ENCODE measurements at places on chromosomes 16 and 17. TPM values are rescaled to one million over a fixed set of nuclear protein-coding genes. Genes with fewer than 3 reads are reported as not detected.

CCL3 gene
- 0.36 TPM for total RNA-seq

CDT1 gene
- 2.9 TPM for total RNA-seq

SCGB1C2 gene
- not detected for total RNA-seq

ELP5 gene
- 26.2 TPM for total RNA-seq

KRT23 gene
- 0.59 TPM for total RNA-seq

DPEP3 gene
- not detected for total RNA-seq

NEURL4 gene
- 18.8 TPM for total RNA-seq

MARCHF10 gene
- total RNA-seq, result under 0.01 TPM

CAPNS2 gene
- total RNA-seq, result 1.1 TPM

TBC1D3H gene
- total RNA-seq, result not detected

GRCh38 chr16:75695708-75696107 is 5.6 kb downstream of the DUXB start:
- no peak for DNase-seq

DNA sequence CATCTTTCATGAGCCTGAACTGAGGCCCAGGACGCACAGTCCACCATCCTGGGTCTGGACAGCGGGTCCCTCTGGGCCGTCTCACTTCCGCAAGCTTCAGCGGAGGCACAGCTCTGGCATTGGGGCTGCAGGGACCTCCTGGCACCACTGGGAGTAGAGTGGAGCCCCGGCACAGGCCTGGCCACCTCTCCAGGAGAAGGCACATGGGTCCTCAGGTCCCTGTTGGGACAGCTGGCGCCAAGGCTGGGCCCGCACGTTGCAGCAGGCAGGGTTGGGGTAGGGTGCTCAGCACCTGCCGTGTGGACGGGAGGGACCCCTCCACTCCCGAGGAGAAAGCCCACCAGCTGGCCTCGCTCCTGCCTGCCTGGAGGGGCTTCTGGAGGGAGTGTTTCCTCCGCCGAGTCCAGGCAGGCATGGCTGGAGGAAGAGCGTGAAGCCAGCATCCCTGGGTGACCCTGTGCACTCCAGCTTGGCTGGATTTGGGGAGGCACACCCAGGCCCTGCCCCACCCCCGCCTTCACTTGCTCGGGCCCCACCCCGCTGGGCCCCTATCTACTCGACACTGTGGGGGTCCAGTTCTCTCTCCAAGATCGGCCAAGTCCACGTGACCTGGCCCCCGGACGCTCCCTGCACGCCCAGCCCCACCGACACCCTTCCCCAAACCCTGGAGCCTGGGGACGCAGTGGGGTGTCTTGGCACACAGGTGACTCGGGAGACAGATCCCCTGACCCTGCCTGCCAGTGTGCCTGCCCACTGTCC is 6.6 kb upstream of the METRNL start:
- no peak for DNase-seq

DNA sequence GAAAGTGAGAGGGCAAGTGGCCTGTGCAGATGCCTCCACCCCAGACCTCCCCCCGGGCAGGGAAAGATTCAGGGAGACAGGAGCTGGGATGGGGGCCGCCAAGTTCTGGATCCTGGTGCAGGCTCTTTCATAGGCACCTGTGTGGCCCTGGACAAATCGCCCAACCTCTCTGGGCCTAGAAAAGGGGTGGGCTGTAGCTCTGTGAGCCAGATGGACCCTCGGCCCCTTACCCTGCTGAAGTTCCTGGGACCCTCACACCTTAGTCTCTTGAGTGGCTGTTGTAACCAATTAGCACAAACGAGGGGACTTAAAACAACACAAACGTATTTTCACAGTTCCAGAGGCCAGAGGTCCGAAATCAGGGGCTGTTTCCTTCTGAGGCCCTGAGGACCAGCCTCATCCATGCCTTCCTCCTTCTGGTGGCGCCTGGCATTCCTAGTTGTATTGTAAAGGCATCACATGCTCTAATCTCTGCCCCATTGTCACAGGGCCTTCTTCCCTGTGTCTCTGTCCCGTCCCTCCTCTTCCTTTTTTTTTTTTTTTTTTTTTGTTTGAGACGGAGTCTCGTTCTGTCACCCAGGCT is 352.6 kb downstream of the SEC14L1 start:
- no peak for DNase-seq

- DNase-seq, result no peak
These were observed 14.1 kb downstream of the DLG4 start for GRCh38 chr17:7205561-7205960.

DNA sequence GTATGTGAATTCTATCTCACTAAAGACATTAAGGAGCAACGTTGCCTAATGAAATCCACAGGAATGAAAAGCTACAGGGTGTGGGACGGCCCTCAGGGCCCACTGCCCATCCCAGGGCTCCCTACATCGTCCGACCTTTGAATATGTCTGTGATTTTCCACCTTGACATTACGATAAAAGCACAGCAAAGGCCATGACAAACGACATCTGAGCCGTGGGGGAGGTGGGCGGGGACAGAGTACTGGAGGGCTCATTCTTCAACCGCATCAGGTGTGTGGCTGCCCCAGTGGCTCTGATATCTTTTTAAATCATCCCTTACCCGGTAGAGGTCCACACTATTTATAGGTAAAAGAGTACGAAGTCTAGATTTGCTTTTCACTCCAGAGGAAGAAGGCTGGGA is 35.1 kb downstream of the LMF1 start:
- peak; percentile 5 for DNase-seq

- DNase-seq, result peak; percentile 6
These were observed 15.8 kb upstream of the DNAH17 start for GRCh38 chr17:78592991-78593329.

GRCh38 chr16:8402981-8403843 is 187.1 kb downstream of the TMEM114 start:
- DNase-seq, result no peak

- DNase-seq, result peak; percentile 97
These were observed 1.8 kb upstream of the C1QTNF8 start for GRCh38 chr16:1097800-1098199.

DNA sequence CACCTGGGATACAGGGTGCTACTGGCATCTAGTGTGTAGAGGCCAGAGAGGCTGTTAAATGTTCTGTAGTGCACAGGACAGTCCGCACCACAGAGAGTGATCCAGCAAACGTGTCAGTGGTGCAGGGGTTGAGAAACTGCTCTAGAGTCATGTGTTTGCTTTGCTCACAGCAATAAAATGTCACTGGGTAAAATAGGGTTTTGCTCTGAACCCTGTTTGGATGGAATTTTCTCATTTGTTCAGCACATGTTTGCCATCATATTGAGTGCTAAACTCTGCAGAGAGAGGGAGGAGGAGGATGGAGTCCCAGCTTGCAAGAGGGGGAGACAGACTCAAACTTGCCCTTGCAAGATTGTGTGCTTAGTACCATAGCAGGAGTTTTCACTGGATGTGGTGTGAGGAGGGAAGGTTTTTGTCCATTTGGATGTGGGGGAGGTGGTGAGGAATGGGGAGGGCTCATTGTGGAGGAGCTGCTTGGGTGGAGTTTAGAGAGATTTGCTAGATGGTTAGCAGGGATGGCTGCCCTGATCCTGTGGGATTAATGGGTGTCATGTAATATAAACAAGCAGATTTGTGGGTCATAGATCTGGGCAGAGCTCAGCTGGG is 11.8 kb downstream of the PLCG2 start:
- peak; percentile 37 for DNase-seq

DNA sequence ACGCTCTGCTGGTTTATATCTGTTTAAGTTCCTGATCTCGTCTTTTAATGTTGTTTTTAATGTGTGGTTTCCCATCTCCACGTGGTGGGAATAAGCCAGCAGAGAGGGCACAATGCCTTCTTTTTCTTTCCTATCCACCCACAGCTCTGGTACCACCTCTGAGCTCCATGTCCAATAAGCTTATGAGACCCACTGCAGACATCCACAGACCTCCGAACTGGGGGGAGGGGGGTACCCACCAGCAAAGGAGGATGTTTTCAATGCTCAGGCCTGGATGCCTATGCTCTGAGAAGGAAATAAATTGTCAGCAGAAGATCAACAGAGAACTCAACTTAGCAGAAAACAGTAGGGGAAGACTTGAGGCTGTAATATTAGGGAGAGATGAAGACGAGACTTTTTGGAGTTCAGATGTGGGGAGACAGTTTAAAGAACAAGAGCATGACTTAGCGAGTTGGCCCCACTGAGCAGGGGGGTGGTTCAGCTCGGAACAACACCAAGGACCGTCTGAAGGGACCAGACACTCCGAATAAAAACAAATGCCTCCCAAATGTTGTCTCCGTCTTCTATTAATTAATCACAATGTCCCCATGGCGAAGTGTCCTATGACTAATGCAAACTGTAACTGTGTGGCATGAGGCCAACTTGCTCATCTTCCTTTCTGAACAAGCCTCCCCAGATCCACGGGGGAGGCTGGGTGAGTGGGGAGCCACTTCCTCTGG is 62.7 kb downstream of the GAS7 start:
- peak; percentile 39 for DNase-seq

GRCh38 chr16:77721752-77722308 is 484 bp upstream of the NUDT7 start:
- DNase-seq, result no peak

DNA sequence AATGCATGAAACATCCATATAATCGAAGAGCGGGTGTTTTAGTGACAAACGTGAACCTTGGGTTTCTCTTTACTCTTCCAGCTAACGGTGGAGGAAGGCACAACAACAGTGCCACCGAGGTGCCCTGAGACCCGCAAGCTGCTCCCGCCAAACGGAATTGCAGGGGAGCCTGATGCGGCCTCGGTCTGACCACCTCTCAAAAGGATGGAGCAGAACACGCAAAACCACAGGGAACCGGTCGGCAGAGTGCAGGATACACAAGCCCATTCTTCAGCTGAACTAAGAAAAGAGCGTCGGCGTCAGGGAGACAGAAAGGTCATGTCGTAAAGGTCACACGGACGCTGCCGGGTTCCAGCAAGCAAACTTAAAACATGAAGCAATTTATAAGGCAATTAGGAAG is 109.5 kb upstream of the ZNF750 start:
- no peak for DNase-seq

GRCh38 chr16:20799599-20799998 is 6.7 kb downstream of the ERI2 start:
- no peak for DNase-seq

DNA sequence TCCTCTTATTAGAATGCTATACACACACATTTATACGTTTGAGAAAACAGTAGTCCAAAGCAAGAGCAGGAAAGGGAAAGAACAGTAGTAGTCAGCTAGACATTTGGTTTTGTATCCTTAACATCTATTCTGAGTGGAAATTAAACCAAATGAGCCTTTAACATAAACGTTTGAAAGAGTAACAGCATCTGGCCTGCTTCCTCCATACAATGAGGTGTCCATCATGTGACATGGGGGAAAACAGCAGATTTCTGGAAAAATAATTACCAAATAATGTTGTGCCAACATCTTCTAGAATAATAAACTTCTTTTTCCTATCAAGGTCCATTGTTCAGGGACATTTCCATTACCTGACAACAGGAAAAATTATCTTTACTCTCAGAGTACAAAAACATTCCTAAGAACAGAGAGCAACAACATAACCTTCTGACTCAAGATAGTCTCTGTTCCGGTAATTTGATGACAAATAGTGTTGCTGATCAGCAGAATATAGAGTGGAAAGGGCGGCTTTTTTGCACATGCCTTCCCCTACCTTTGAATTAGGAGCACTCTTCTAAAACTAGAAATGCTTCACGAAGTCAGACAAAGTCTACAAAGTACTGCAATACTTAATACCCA is 20.2 kb downstream of the CYTH1 start:
- peak; percentile 78 for DNase-seq

DNA sequence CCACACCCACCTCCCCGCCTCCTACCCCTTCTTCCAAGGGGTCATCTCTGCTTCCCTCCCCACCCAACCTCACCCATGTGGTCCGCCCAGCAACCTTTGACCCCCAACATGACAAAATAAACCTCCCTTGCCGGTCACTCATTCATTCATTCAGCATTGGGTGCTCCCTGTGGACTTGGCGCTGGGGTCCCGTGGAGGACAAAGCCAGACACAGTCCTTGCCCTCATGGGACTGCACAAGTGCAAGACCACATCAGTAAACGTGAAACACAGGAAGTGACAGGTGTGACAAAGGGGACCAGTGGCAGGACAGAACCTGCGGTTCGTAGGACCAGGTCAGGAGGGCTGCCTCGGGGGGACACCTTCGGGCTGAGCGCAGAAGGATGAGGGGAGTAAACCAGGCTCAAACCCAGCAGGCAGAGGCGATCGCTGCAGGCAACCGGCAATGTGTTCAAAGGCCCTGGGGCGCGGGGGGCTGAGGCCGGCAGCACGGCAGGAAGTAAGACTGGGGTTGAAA is 185.4 kb downstream of the SEC14L1 start:
- DNase-seq, result peak; percentile 63

- no peak for DNase-seq
These were observed 28.0 kb upstream of the MTSS2 start for GRCh38 chr16:70713824-70714223.

DNA sequence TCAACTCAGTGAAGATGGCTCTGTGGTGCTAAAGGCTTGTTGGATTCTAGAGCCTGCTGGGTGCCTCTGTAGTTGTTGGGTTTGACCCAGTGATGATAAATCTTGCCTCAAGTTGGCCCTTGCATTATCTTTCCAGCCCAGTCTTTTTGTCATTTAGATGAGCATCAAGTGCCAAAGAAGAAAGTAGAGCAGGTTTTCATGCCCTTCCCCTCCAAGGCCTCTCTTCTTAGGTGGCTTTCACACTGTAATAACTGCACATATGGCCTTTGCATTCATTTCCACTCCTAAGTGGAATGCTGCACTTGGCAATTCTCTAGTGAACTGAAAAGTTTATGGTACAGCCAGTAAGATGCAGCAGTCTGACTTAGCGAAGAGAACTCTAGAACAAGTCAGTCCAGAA is 165.1 kb downstream of the PHKB start:
- no peak for DNase-seq

DNA sequence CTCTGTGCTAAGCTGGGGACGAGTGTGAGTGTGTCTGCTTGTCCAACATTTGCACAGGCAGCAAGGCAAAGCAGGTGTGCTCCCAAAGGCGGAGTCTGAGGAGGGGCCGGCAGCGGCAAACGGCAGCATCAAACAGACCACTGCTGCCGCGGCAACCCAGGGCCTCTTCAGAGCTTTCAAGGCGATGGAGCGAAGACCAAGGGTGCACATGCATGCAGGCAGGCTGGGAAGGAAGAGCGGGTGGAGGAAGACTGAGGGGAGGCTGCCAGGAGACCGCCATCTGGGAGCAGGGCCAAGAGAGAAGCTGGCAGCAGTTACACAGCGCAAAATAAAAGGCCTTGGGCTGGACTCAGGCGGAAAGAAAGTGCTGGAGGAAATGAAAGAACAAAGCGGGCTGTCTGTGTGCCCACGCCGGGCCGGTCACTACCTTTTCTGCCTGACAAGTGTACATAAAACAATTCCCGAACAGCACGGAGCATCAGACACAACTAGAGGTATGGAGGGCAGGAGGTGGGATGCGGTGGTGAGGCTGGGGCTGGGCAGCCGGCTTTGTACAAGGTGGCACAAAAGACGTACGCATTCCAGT is 8.5 kb downstream of the TIMM22 start:
- peak; percentile 97 for DNase-seq
